ENCODE measurements at places on chromosomes 16 and 17. TPM values are rescaled to one million over a fixed set of nuclear protein-coding genes. Genes with fewer than 3 reads are reported as not detected.

DNA sequence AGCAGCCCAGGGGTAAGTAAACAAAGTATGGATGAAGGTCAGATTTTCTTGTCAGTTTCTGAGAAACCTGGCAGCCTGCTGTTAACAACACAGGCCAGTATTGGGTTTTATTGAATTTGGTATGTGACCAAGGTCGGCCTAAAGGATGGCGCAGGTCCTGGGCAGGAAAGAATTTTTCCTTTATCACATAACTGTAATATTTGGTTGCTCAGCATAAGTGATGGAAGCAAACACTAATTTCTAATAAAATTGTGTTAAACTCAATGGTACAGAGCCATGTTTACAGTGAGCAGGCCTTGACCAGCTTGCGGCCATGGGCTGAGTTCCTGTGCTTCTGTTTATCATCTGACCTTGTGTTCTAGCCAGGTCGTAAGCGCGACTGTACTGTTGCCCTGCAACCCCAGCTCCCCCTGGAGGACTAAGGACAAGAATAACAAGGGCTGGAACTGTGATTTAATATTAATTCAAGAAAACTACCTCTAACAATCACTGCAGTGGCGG is 10.5 kb downstream of the POLDIP2 start:
- H3K4me1 ChIP-seq: peaks cover 4% of the 10 kb centered on the region
- DNase-seq: no peak
- no peaks in the 10 kb centered on the region for H3K27me3 ChIP-seq
- H3K27ac ChIP-seq: no peak overlapping the region
- no peak overlapping the region for H3K4me3 ChIP-seq
- peaks cover 9% of the 10 kb centered on the region for H3K36me3 ChIP-seq

DNA sequence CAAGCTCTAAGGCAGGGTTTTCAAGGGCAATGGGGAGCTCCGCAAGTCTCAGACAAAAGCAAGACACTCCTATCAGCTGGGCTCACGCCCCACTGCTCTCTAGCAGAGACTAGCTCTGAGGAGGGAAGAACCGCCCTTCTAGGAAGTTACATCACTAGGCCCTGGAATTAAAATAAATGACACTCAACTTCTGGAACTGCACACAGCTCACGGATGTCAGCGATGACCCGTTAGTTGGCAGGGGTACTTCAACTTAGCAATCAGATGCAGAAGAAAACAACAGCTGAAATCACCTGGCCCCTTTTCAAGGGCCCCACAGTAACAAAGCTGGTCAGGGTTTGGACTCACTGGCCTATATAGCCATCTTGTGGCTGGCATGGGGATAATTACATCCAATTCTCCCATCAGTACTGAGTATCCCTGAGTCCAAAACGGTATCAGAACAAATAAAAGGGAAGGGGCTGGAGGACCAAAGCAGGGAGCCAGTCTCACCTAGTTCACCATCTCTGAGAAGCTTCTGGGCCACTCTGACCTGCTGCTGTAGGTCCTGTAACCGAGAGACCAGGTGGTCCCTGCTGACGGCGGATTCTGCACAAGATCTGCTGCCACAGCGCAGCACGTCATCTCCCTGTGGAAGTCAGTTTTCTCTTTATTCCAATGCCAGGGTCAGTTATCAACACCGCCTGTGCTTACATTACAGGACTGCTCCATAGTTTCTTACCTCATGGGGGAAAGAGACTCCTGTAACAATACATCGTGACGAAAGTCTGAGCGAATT is 22.2 kb downstream of the SERPINF1 start:
- no peak for DNase-seq
- H3K4me1 ChIP-seq: no peaks in the 10 kb centered on the region
- H3K36me3 ChIP-seq: peaks cover 6% of the 10 kb centered on the region
- no peak overlapping the region for H3K27ac ChIP-seq
- no peaks in the 10 kb centered on the region for H3K27me3 ChIP-seq
- no peak overlapping the region for H3K4me3 ChIP-seq

GRCh38 chr17:39787743-39788484 is 50.2 kb downstream of the GRB7 start:
- peak overlapping the region; percentile 40 for H3K27ac ChIP-seq
- H3K36me3 ChIP-seq: peaks cover 17% of the 10 kb centered on the region
- no peak overlapping the region for H3K4me3 ChIP-seq
- no peaks in the 10 kb centered on the region for H3K27me3 ChIP-seq
- no peak for DNase-seq
- H3K4me1 ChIP-seq: peaks cover 56% of the 10 kb centered on the region

GRCh38 chr16:29951625-29952365 is 10.1 kb upstream of the TMEM219 start:
- DNase-seq: no peak
- no peaks in the 10 kb centered on the region for H3K4me1 ChIP-seq
- no peaks in the 10 kb centered on the region for H3K27me3 ChIP-seq
- no peak overlapping the region for H3K4me3 ChIP-seq

- peaks cover 11% of the 10 kb centered on the region for H3K36me3 ChIP-seq
- peaks cover 15% of the 10 kb centered on the region for H3K4me1 ChIP-seq
- no peaks in the 10 kb centered on the region for H3K27me3 ChIP-seq
- H3K4me3 ChIP-seq: no peak overlapping the region
These were observed 7.7 kb downstream of the CBX4 start for GRCh38 chr17:79831265-79832217.

DNA sequence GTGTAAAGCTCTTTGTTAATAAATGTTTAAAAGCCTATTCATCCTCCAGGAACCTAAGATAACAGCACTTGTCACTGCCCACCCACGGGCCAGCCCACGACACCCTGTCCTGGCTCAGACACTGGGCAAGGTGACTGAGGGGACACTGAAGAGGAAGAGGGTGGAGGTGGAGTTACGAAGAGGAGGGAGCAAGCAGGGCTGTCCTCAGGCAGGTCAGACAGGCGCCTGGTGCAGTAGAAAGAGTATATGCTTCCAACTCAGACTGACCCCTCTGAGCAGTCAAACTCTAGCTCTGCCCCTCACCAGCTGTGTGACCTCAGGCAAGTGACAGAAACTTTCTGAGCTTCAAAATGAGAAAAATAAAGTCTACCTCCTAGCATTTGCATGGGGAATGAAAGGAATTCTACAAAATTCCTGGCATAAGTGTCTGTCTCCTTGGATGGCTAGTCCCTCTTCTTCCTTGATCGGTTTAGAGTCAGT is 22.8 kb downstream of the TEX2 start:
- H3K4me1 ChIP-seq: peaks cover 54% of the 10 kb centered on the region
- no peaks in the 10 kb centered on the region for H3K27me3 ChIP-seq
- DNase-seq: no peak
- H3K36me3 ChIP-seq: no peaks in the 10 kb centered on the region
- H3K4me3 ChIP-seq: no peak overlapping the region

DNA sequence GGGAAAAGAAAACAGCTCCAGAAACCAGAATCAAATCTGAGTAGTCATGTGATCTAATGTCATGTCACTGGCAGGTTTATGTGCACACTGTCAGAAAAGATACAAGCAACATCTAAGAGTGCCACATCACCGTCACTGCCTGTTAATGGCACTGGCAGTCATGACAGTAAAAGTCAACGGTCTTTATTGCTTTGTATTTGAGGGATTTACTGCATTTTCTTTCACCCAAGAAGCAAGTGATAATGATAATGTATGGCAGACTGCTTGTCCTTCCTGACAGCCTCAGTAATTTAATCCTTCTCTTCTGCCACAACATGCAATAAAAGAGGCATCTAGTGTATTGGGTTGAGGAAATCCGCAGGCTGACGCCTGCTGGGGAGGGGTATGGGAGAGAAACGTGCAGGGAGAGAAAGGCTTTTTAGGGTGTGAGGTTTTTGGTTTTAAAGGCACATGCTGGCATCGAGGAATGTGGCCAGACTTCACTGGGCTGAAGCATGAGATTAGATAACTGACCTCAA is 92.4 kb downstream of the RPGRIP1L start:
- no peak overlapping the region for H3K27ac ChIP-seq
- H3K36me3 ChIP-seq: no peaks in the 10 kb centered on the region
- no peak for DNase-seq
- H3K27me3 ChIP-seq: no peaks in the 10 kb centered on the region

DNA sequence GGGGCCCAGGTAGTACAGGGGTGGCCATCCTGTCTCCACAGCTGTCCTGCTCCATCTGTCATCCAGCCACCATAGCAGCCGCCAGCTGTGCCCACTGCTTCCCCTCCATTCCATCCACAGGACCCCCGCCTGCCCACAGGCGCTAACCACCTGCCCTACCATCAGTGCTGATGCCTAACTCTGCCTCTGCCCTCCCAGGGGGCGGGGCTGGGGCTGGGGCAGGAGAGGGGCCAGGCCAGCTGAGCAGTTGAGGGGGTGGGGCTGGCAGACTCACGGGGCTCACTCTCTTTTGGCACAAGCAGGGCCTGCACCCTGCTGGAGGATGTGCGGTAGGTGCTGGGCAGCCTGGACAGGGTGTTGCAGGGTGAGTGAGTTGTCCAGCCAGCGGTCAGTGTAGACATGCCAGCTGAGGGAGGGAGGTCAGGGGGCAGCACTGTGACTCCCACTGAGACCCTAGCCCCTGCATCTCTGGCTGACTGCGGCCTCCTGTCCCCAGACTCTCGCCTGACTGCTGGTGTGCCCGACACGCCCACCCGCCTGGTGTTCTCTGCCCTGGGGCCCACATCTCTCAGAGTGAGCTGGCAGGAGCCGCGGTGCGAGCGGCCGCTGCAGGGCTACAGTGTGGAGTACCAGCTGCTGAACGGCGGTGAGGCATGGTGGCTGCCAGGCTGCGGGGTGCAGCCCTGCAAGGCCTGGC is 9.6 kb downstream of the GALK1 start:
- peak overlapping the region; percentile 48 for H3K27ac ChIP-seq
- DNase-seq: no peak
- peaks cover 13% of the 10 kb centered on the region for H3K4me1 ChIP-seq
- no peaks in the 10 kb centered on the region for H3K27me3 ChIP-seq

DNA sequence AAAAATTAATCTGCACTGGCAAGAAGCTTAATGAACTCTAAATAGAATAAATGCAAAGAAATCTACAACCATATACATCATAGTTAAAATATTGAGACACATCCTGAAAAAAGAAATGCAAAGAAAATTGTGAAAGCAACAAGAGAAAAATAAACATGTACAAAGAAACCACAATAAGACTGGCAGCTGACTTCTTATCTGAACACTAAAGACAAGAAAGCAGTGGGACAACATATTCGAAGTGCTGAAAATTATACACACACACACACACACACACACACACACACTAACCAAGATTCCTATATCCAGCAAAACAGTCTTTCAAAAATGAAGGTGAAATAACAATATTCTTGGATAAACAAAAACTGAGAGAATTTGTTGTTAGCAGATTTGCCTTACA is 366.5 kb upstream of the C16orf82 start:
- H3K36me3 ChIP-seq: peaks cover 2% of the 10 kb centered on the region
- H3K27ac ChIP-seq: no peak overlapping the region
- DNase-seq: no peak

DNA sequence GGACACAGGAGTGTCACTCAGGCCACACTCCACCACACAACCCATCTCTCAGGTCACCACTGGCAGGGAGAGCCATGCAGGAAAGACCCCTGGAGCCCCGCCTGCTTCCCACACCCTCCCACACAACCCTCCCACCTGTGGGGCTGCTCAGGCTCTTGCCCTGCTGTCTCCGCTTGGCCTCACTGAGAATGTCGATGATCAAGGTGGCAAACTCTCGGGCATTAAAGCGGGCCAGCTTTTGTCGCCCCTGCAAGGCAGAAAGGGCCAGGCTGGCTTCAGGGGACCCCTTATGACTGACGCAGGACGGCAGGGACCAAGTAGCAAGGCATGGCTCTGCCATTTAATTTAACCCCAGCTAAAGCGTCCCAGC is 8.5 kb downstream of the TP53I13 start:
- no peak overlapping the region for H3K4me3 ChIP-seq
- peaks cover 24% of the 10 kb centered on the region for H3K4me1 ChIP-seq
- no peaks in the 10 kb centered on the region for H3K27me3 ChIP-seq
- no peak for DNase-seq
- H3K27ac ChIP-seq: no peak overlapping the region

DNA sequence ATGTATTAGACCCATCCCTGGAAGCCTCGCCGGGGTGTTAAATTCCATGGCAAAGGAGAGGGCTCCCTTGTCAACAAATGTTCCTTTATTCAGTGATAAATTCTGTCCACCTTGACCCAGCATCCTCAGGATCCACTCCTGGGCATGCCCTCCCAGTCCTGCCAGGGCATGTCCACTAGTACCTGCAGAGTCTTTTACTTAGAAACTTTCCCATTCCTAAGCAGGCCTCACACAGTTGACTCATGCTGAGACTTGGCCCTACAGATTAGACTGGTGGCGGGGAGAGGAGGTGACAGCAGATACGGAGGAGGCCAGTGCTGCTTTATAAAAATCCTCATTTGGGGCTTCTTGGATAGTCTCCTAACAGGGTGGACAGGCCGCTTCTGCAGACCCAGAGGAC is 88.8 kb downstream of the CYLD start:
- no peak overlapping the region for H3K4me3 ChIP-seq
- no peak overlapping the region for H3K27ac ChIP-seq
- H3K27me3 ChIP-seq: peaks cover 11% of the 10 kb centered on the region

DNA sequence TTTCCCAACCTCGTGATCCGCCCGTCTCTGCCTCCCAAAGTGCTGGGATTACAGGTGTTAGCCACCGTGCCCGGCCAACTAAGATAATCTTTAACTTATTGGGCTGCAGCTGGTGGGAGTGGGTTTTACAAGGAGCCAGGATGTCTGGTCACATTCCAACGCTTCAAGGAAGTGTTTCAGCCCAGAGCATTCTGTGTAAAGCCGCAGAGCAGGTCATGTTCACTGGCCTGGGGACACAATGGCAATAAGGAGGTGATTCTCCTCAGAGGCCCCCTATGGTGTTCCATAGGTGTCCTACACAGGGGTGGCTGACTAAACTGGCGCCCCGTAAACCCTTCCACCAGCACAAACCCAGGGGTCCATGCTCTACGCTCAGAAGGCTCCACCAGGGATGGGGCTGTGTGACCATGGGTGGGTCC is 1.2 kb downstream of the QPRT start:
- no peaks in the 10 kb centered on the region for H3K36me3 ChIP-seq
- DNase-seq: no peak
- H3K4me1 ChIP-seq: peaks cover 23% of the 10 kb centered on the region
- H3K4me3 ChIP-seq: peak overlapping the region; percentile 79
- H3K27me3 ChIP-seq: no peaks in the 10 kb centered on the region
- no peak overlapping the region for H3K27ac ChIP-seq

GRCh38 chr17:4229627-4230541 is 33.9 kb downstream of the ANKFY1 start:
- H3K4me3 ChIP-seq: no peak overlapping the region
- H3K4me1 ChIP-seq: peaks cover 17% of the 10 kb centered on the region
- H3K27me3 ChIP-seq: no peaks in the 10 kb centered on the region
- no peaks in the 10 kb centered on the region for H3K36me3 ChIP-seq

GRCh38 chr17:30821871-30822723 is 2.4 kb downstream of the CRLF3 start:
- H3K4me3 ChIP-seq: peak overlapping the region; percentile 100
- no peak for DNase-seq
- peak overlapping the region; percentile 100 for H3K27ac ChIP-seq
- no peaks in the 10 kb centered on the region for H3K27me3 ChIP-seq

GRCh38 chr16:35733971-35734702 is 2274.7 kb downstream of the TP53TG3F start:
- no peak overlapping the region for H3K4me3 ChIP-seq
- no peak for DNase-seq
- no peaks in the 10 kb centered on the region for H3K4me1 ChIP-seq
- H3K36me3 ChIP-seq: peaks cover 12% of the 10 kb centered on the region
- H3K27ac ChIP-seq: no peak overlapping the region

- no peak for DNase-seq
- peaks cover 45% of the 10 kb centered on the region for H3K36me3 ChIP-seq
- no peak overlapping the region for H3K4me3 ChIP-seq
These were observed 17.6 kb downstream of the ABCC1 start for GRCh38 chr16:15966836-15967546.

The MPP2 gene
- total RNA-seq: 4.1 TPM

The EVI2B gene
- 28.0 TPM for total RNA-seq

The AANAT gene
- total RNA-seq: not detected

The SGCA gene
- total RNA-seq: 2.3 TPM

The MEFV gene
- 0.21 TPM for total RNA-seq

The SPEM3 gene
- not detected for total RNA-seq

The CD300LB gene
- total RNA-seq: not detected

The OTOP3 gene
- total RNA-seq: not detected

Measured in activated T-cell treated with anti-CD3 and anti-CD28 coated beads, Interleukin-2, amount 50 U/mL, for 72 hours (primary cell).